Panc1 (cell line): ENCODE measurements at places on chromosomes 11 and 22.

GRCh38 chr11:20013346-20014066, 146.8 kb downstream of the DBX1 start:
- H3K4me3 ChIP-seq = no peak overlapping the region
- H3K36me3 ChIP-seq = no peaks in the 10 kb centered on the region
- no peaks in the 10 kb centered on the region for H3K4me1 ChIP-seq
- H3K27me3 ChIP-seq = no peaks in the 10 kb centered on the region

DNA sequence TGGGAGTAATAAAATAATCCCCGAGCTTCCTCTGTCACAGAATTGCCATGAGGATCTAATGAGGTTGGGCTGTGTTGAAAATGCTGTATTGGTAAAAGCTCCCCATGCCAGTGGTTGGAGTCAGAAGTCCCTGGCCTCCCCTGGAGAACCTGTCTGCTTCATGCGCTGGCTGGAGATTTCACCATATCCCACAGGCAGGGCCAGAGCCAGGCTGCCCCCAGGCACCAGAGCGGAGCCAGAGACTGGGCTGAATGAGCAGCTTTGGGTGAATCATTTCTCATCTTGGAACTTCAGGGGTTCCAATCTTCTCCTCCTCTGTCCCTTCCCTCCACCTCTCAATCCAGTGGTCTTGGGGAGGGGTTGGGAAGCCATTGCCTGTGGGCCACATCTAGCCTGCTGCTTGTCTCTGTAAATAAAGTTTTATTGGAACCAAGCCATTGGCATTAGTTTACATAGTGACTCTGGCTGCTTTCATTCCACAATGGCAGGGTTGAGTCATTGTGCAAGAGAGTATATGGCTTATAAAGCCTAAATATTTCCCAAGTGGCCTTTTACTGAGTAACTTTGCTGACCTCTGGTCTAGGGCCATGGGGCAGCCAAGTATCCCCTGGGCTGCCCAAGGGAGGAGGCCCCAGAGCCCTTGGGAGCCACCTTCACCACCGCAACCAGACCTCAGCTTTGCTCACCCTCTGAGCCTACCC, 35.2 kb downstream of the LRRC10B start:
- no peak for DNase-seq
- H3K27ac ChIP-seq = no peak overlapping the region
- no peak overlapping the region for H3K4me3 ChIP-seq
- H3K4me1 ChIP-seq = no peaks in the 10 kb centered on the region; the same call in 1 of the 2 replicates

DNA sequence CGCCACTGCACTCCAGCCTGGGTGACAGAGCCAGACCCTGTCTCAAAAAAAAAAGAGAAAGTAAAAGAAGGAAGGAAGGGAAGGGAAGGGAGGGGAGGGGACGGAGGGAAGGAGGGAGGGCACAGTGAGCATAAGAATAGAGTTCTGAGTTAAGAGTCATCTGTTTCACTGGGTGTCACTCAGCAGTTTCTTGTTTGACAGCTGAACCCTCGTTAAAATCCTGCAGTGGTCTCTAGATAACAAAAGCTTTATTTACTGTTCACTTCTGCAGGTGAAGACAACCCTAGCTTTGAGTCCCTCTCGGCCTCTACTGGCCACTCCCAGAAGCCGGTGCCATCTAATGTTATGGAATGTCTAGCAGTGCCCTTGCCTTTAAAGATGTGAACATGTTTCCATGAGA, 71.2 kb downstream of the CLPB start:
- no peak overlapping the region for H3K4me3 ChIP-seq
- no peak overlapping the region for H3K27ac ChIP-seq
- no peak for DNase-seq
- H3K36me3 ChIP-seq = no peaks in the 10 kb centered on the region
- no peaks in the 10 kb centered on the region for H3K27me3 ChIP-seq
- no peaks in the 10 kb centered on the region for H3K4me1 ChIP-seq

DNA sequence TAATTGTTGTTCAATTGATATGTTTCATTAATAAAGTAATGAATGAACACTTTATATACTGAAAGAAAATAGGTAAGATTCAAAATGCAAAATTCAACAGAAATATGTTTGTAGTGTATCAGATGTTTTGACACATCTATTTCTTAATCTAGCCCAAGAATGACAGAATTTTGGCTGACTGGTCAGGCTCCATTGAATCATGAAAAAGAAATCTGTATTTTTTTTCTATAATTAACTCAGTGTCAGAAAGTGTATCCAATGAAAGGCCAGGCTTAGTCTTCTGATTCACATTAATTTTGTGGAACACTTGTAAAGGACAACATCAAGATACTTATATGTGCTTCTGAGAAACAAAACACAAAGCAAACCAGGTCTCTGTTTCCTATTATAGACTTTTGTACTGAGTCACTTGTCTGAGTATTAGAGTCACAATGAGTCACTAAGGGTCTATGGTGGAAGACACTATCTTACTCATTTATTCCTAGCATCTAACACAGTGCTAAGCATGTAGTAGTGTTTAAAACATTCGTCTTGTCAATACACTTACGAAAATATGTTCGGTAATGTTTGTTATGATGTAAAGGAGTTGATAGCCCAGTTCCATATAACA, 297.7 kb upstream of the CCDC90B start:
- H3K27me3 ChIP-seq = peaks cover 13% of the 10 kb centered on the region
- H3K4me1 ChIP-seq = no peaks in the 10 kb centered on the region
- no peak overlapping the region for H3K4me3 ChIP-seq
- no peaks in the 10 kb centered on the region for H3K36me3 ChIP-seq
- H3K27ac ChIP-seq = no peak overlapping the region
- no peak for DNase-seq

- no peak for DNase-seq
- H3K27ac ChIP-seq = peak overlapping the region; percentile 83
- peaks cover 7% of the 10 kb centered on the region for H3K4me1 ChIP-seq
- H3K27me3 ChIP-seq = no peaks in the 10 kb centered on the region
Observed at GRCh38 chr22:18077087-18077638, 627 bp upstream of the PEX26 start.

GRCh38 chr11:122523846-122524805, 131.4 kb upstream of the UBASH3B start:
- H3K4me3 ChIP-seq = no peak overlapping the region
- no peak for DNase-seq
- peaks cover 12% of the 10 kb centered on the region for H3K27me3 ChIP-seq
- H3K27ac ChIP-seq = no peak overlapping the region
- no peaks in the 10 kb centered on the region for H3K36me3 ChIP-seq

- no peak for DNase-seq
- peaks cover 60% of the 10 kb centered on the region for H3K4me1 ChIP-seq
- no peak overlapping the region for H3K4me3 ChIP-seq
- no peaks in the 10 kb centered on the region for H3K27me3 ChIP-seq
Observed at GRCh38 chr22:39298241-39298987, 21.0 kb downstream of the RPL3 start.

DNA sequence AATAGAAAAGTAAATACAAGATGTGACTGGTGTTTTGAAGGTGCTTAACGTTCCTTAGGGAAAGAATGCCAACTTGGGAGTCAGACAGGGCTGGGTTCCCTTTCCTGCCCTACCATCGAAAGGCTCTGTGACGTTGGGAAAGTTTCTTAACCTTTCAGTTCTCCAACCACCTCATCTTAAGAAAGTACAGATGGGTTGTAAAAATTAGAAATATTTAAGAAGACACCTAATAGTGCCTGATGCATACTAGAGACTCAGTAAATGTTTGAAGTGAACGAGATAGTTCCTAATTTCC, 1.1 kb downstream of the GTPBP1 start:
- H3K36me3 ChIP-seq = peaks cover 4% of the 10 kb centered on the region; the same call in 1 of the 2 replicates
- H3K4me1 ChIP-seq = peaks cover 13% of the 10 kb centered on the region
- H3K27me3 ChIP-seq = no peaks in the 10 kb centered on the region

GRCh38 chr22:41352058-41352457, 29.7 kb upstream of the TEF start:
- no peak overlapping the region for H3K27ac ChIP-seq
- H3K4me3 ChIP-seq = no peak overlapping the region

DNA sequence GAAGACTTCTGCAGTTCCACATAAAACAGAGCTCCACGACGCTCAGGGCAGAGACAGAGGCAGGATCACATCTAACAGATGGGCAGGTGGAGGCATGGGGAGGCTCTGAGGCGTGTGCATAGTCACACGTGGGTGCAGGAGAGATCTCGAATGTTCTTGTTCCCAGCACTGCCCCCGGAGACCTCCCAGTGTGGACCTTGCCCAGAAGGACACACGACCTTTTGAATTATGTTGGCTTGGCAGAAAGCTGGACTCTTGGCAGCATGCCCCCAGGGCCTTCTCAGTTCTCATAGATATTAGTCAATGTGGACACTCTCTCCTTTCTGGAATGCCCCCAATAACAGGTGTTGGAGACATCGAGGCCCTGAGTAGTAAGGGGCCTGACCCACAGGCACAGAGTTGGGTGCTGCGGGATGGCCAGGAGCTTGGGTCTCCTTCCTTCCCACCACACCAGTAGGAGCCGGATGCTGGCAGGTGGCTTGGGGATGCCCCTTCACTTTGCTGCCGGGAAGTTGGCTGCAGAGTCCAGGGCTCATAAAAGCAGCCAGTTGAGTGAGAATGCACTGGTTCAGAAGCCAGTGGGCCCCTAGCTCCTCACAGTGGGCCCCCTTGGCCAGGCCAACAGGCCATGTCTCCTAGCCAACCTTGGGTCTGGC, 12.1 kb downstream of the MYEOV start:
- H3K4me3 ChIP-seq = no peak overlapping the region
- H3K4me1 ChIP-seq = peaks cover 85% of the 10 kb centered on the region
- peak overlapping the region; percentile 40 for H3K27ac ChIP-seq
- H3K27me3 ChIP-seq = no peaks in the 10 kb centered on the region

DNA sequence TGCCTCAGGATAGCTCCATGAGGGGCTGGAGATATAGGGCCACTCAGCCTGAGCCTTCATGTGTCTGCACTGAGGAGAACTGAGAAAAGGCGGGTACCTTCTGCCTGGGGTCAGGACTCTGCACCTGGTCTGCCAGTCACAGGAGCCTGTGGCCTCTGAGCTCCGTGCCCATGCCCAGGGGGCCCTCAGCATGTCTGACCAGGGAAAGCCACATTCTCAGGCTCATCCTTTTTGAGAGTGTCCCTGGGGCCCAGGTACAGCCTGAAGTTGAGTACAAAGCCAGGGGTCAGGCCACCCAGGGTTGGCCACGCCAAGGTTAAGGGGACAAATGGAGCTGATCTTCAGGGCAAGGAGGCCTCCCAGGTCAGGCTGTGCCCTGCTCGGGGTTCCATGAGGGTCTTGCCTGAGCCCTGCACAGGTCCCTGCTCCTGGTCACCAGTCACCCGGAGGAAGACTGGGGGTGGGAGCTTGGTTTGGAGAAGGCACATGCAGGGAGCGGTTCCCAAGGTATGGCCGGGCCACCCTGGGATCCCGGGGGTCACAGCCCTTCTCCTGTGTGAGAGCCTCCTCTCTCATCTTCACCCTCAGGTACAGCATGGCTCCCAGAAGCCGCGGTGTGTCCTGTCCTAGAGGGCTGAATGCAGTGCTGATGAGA, 6.0 kb downstream of the DENND6B start:
- H3K4me3 ChIP-seq = no peak overlapping the region
- no peak overlapping the region for H3K27ac ChIP-seq
- DNase-seq = no peak

DNA sequence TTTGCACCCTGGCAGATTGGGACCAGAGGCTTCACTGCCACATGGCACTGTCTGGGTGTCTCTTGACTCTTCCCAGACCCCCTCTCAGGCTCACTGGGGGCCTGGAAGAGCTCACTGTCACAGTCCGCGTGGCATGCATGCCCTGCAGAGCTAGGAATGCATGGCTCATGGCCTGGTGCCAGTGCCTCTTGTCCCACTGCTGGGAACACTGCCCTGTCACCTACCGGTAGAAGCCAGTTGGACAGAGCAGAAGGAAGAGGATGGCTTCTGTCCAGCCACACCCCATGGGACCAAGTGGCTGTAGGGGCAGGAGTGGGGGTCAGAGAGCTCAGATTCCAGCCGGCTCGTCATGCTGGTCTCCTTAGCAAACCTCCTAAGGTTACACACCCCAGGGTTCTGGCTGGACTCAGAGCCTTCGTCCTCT, 29.7 kb downstream of the MB start:
- DNase-seq = no peak
- peaks cover 74% of the 10 kb centered on the region for H3K4me1 ChIP-seq
- H3K4me3 ChIP-seq = no peak overlapping the region
- H3K27me3 ChIP-seq = no peaks in the 10 kb centered on the region
- peak overlapping the region; percentile 99 for H3K27ac ChIP-seq
- no peaks in the 10 kb centered on the region for H3K36me3 ChIP-seq

GRCh38 chr22:19018256-19018655, 82.2 kb upstream of the PRODH start:
- no peak overlapping the region for H3K27ac ChIP-seq
- no peak overlapping the region for H3K4me3 ChIP-seq
- no peaks in the 10 kb centered on the region for H3K36me3 ChIP-seq

- no peak for DNase-seq
- no peaks in the 10 kb centered on the region for H3K4me1 ChIP-seq
- H3K27ac ChIP-seq = no peak overlapping the region
- H3K27me3 ChIP-seq = peaks cover 17% of the 10 kb centered on the region
- H3K36me3 ChIP-seq = no peaks in the 10 kb centered on the region
Observed at GRCh38 chr11:119863851-119864601, 135.0 kb upstream of the NECTIN1 start.

DNA sequence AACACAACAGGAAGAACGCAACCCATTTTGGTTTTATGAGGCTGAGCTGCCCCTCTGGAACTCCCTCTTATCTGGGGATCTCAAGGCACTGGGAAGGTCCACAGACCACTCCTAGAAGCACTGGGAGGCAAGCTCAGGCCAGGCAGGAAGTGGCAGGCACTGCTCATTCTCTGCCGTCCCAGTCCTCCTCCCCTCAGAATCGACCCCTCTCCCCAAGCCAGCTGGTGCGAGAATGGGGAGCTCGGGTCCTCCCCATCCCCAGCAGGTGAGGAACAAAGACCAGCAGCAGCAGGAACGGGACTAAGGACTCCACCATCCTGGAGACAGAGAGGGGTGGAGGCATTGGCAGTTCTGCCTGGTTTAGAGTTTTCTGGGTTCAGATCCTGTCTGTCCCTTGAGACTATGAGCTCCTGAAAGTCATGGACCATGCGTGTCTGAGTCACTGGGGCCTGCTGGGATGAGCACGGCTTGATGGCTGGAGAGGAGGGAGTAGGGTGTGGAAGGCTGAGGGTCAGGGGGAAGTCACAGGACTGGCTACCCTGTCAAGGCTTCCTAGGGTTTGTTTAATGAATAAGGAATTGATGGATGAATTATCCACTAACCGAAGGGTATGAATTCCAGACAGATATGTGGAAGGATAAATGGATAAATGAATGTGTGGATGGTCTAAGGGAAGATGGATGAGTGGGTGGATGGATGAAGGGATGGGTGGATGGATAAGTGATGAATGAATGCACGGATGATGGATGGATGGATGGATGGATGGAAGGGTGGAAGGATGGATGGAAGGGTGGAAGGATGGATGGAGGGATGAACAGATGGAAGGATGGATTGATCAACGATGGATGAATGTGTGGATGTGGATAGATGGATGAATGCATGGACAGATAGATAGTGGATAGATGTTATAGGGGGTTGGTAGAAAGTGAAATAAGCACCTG, 6.4 kb downstream of the MYEOV start:
- H3K36me3 ChIP-seq = no peaks in the 10 kb centered on the region; the same call in none of the 2 replicates
- no peak overlapping the region for H3K4me3 ChIP-seq
- DNase-seq = no peak
- no peaks in the 10 kb centered on the region for H3K27me3 ChIP-seq
- H3K27ac ChIP-seq = peak overlapping the region; percentile 100

GRCh38 chr22:45876136-45877035, 100.6 kb downstream of the WNT7B start:
- H3K27ac ChIP-seq = no peak overlapping the region
- no peaks in the 10 kb centered on the region for H3K27me3 ChIP-seq
- DNase-seq = no peak
- H3K36me3 ChIP-seq = no peaks in the 10 kb centered on the region
